CD8-positive, alpha-beta T cell (primary cell): ENCODE measurements at places on chromosomes 6 and 20. TPM values are rescaled to one million over a fixed set of nuclear protein-coding genes. Genes with fewer than 3 reads are reported as not detected.

NR2E1 gene
- total RNA-seq = not detected

ANKRD66 gene
- total RNA-seq = not detected

PDE7B gene
- total RNA-seq = 0.11 TPM

PRDM1 gene
- total RNA-seq = 35.5 TPM

TMEM170B gene
- 2.2 TPM for total RNA-seq

COL9A3 gene
- not detected for total RNA-seq

ERVFRD-1 gene
- not detected for total RNA-seq

GJA1 gene
- total RNA-seq = not detected

HLA-DRA gene
- total RNA-seq = 37.9 TPM

SAMD10 gene
- total RNA-seq = 8.6 TPM

MAFB gene
- 0.62 TPM for total RNA-seq

CUL7 gene
- total RNA-seq = 5.2 TPM

PDE10A gene
- total RNA-seq = not detected

KCNG1 gene
- not detected for total RNA-seq

KCNS1 gene
- not detected for total RNA-seq

IP6K3 gene
- not detected for total RNA-seq

TNXB gene
- total RNA-seq = 13.8 TPM

TRIM15 gene
- not detected for total RNA-seq

IL17F gene
- total RNA-seq = not detected

LEMD2 gene
- total RNA-seq = 124 TPM

MAPK14 gene
- total RNA-seq = 34.9 TPM

MICB gene
- 14.4 TPM for total RNA-seq

TOX2 gene
- total RNA-seq = 1.7 TPM

OR12D3 gene
- total RNA-seq = not detected

BPI gene
- total RNA-seq = not detected

F13A1 gene
- not detected for total RNA-seq

HLA-DPB1 gene
- total RNA-seq = 58.6 TPM

MUC22 gene
- not detected for total RNA-seq

RPN2 gene
- total RNA-seq = 60.8 TPM

YWHAB gene
- total RNA-seq = 136 TPM

TFAP2C gene
- not detected for total RNA-seq

EPPIN gene
- not detected for total RNA-seq

NOX3 gene
- total RNA-seq = not detected

BTN1A1 gene
- not detected for total RNA-seq

TCP11 gene
- total RNA-seq = not detected

PSMF1 gene
- total RNA-seq = 86.4 TPM

GRIK2 gene
- total RNA-seq = not detected

NINL gene
- total RNA-seq = 1.5 TPM

HNF4A gene
- not detected for total RNA-seq

SAPCD1 gene
- total RNA-seq = 4.0 TPM

PAK5 gene
- not detected for total RNA-seq

BCAS4 gene
- total RNA-seq = 32.3 TPM

LY6G6D gene
- total RNA-seq = not detected

CBLN4 gene
- total RNA-seq = not detected

SMAP1 gene
- 21.8 TPM for total RNA-seq

RBPJL gene
- total RNA-seq = not detected

GSTA2 gene
- total RNA-seq = not detected

HAO1 gene
- total RNA-seq = not detected

SH3BGRL2 gene
- 0.25 TPM for total RNA-seq

LYRM2 gene
- total RNA-seq = 16.7 TPM

MCM8 gene
- total RNA-seq = 1.8 TPM
